CD4-positive, alpha-beta T cell (primary cell): ENCODE measurements at places on chromosomes 11 and 22.

- no peak for DNase-seq
Observed at GRCh38 chr11:1570896-1571759, 943 bp downstream of the DUSP8 start.

DNA sequence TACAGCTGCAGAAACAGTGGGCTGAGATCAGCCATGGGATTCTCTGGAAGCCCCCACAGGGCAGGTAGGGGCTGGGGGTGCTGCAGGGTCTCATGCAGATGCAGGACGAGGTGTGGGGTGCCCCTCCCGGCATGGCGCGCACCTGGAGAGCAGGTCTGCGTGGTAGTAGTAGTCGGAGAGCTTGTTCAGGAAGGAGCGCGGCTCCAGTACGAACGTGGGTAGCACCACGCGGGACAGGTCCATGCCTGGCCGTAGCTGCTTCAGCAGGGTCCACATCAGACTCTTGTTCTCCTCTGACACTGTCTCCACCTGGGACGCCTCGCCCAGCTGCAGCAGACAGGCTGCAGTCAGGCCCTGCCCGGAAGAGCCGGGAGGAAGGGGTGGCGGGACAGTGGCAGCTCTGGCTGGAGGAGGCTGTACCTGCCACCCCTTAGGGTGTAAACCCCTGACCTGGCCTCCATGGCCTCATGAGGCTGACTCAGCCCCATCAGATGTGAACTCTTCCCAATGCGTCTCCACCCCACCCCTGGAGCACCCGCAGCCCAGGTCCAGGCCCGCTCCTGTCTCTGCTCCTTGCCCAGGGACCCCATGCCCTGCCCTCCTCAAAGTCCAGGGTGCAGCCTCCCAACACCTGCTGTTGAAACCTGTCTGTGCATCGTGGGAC is 47.0 kb upstream of the CARS1 start:
- no peak for DNase-seq

- no peak for DNase-seq
Observed at GRCh38 chr11:15910761-15911160, 445.6 kb downstream of the SOX6 start.

DNA sequence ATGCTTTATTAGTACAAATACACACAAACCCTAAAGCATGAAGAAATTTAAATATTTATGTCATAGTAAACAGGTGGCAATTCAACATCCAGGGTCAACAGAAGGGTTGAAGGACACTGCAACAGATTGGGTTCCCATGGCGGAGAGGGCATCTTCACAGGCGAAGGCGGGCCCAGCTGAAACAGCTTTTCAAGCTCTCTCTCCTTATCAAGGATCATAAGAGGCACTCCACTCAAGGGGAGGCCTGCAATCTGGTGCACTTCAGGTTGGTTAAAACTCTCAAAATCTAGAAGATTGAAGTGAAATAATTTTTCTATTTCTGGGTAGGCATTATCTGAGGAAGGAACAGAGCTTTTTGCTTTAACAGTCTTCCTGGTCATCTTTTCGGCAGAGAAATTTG is 16.8 kb upstream of the SLC22A8 start:
- DNase-seq, result no peak

DNA sequence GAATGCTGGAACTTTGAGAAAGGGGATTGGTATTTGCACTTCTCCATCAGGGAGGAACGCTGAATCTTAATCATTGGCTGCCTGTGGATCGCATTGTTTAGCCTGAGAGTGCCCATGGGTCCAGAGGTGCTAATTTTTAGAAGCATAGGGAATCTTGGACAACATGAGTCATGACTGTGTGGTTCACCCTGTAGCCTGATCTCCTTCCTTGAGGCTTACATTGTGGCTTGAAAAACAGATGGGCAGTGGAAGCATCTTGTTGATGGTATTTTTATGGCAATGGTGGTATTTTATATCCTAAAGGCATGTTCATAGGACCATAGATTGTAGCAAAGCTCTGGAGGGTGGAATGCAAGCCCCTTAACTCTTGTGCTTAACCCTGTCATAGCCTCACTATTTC is 99.2 kb upstream of the DBX1 start:
- DNase-seq, result no peak

DNA sequence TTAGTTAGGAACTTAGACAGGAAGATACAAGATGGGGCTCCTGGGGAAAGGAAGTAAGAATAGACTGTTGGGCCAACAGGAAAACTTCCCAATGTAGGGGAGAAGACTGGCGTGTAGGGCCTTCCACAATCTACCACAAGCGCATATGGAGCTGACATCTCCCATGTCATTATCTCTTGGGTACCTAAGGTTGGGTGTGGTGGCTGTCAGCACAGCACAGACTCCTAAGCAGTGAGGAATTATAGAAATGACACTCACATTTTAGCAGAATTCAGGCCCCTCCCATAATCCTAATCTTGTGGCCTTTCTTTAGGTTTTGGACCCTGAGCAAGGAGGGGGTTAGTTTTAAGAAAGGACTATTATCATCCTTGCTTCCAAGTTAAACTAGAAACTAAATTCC is 11.6 kb downstream of the TRIM21 start:
- no peak for DNase-seq

GRCh38 chr11:114774599-114775361 is 96.5 kb downstream of the NXPE2 start:
- DNase-seq, result no peak

DNA sequence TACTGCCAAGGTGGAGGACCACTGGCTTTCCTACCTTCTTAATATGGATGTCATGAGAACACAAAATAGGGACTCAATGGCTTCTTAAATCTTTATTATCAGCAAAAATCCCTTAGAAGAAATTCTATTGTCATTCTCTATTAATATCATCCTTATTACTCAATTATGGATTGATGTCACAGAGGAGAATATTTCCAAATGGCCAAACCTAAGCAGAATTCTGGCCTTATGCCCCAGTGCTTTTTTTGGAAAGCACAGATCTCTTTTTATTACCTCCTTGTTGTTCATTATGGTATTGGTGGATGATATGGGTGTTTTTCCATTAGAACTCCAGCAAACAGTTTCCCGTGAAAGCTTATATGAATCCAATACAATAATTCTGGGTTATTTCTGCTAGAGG is 9.9 kb downstream of the CRTAM start:
- DNase-seq, result no peak

- DNase-seq, result no peak
Observed at GRCh38 chr11:114738954-114739353, 60.6 kb downstream of the NXPE2 start.

DNA sequence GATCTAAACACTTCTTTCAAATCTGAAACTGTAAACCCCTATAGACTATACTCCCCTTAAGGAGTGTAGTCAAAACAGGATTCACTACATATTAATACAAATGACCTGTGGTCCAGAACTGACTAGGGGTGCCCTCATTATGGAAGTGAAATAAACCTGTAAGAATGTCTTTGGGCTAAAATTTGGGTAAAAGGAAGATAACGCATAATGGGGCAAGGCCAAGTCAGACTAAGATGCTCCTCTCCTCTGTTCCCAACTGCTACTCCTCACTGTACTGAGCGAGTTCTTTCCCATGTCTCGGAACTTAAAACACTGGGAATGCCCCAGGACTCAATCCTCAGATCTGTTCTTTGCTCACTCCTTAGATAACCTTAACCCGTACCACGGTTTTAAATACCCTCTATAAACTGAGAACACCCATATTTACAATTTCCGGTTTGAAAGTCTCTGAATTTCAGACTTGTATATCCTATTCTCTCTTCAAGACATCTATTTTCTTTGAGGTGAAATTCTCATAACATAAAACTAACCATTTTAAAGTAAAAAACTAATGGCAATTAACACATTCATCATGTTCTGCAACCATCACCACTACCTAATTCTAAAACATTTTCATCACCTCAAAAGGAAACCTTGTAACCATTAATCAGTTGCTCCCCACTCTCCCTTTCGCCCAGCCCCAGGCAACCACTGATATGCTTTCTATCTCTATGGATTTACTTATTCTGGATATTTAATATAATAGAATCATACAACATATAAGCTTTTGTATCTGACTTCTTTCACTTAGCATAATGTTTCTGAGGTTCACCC is 4.0 kb downstream of the THAP12 start:
- DNase-seq, result no peak

DNA sequence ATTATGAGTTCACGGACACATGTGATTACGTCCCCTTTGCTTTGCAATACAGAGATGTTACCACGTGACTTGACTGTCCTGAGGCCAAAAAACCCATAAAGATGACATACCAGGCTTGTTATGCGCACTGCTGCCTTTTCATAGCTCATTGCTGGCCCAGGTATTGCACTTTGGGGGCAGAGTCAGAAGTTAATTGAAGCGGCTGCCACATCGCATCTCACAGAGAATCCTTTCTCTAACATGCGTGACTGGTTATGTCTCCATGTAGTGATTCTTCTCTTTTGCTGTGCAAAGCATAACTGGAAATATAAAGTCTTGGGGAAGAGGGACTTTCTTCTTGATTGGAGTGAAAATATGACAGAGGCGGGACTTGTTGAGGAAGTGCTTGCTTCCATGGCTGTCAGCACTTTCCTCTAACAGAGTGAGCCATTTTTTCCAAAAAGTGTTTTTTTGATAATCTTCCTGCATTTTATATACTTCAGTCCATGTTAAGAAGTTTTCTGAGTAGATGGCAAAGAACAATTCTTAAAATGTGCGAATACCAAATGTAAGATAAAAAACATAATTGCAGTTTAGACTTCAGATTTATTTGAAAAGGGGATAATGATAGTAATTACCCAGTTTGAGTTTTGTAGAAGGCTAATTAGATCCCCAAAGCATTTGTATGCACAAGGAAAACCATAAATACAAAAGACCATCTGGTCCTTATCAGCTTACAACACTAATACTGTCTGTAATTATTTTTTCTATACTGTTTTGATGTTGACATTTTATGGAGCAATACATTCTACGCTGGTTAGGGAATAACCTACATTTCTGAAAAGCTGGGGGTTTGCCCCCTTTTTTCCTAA is 324.6 kb upstream of the MTNR1B start:
- no peak for DNase-seq
